Muscle of leg (tissue), 16 donors: ENCODE measurements at places on chromosomes 1 and 21. TPM values are rescaled to one million over a fixed set of nuclear protein-coding genes. Genes with fewer than 3 reads are reported as not detected.

The RNF223 gene
- 0.09 TPM for polyA plus RNA-seq

The GBP6 gene
- polyA plus RNA-seq, result 0.17 TPM

The F5 gene
- 0.42 TPM for polyA plus RNA-seq

The SLC66A1 gene
- polyA plus RNA-seq, result 9.6 TPM

The NTMT2 gene
- polyA plus RNA-seq, result 0.78 TPM

The AKR7A3 gene
- 0.42 TPM for polyA plus RNA-seq

The ALPL gene
- polyA plus RNA-seq, result 3.0 TPM

The C1orf226 gene
- polyA plus RNA-seq, result 0.63 TPM

The CCT8 gene
- 153 TPM for polyA plus RNA-seq

The SPATA21 gene
- 0.12 TPM for polyA plus RNA-seq
